ENCODE measurements at places on chromosomes 11 and 22.

DNA sequence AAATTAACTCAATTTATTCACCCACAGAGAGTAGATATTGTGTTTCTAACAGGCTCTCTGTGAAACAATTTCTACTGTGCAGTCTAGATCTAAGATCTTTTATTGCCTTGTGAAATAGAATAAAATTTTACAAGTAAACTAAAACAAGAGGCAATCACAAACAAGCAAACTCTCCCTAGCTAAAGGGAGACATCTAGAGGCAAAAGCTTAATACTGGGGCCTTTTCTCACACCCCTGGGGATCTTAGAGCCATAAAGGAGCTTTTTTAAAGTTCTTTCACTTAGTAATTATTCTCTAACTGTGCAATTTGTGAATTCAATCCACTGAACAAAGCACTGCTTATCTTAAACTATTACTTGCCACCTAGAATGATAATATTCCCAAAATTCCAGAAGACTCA lies 19.7 kb downstream of the ALG9 start:
- no peak for DNase-seq

DNA sequence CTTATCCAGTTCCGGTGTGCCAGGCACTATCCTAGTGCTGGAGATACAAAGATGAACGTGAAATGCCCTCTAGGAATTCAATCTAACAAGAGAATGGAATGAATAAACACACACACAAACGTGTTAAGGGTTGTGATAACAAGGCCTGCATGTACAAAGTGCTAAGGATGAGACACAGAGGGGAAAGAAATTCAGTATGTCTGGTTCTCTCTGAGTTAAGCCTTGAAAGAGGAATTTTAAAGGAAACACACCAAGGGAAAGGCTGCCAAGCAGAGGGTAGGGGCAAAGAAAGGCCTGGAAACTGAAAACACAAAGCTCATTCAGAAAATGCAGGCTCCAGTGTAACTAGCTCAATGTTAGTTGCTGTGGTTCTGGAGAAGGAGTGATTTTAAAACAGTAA lies 4.2 kb downstream of the CHKA start:
- DNase-seq: no peak

GRCh38 chr22:42926104-42926503 lies 69.0 kb upstream of the ARFGAP3 start:
- no peak for DNase-seq

DNA sequence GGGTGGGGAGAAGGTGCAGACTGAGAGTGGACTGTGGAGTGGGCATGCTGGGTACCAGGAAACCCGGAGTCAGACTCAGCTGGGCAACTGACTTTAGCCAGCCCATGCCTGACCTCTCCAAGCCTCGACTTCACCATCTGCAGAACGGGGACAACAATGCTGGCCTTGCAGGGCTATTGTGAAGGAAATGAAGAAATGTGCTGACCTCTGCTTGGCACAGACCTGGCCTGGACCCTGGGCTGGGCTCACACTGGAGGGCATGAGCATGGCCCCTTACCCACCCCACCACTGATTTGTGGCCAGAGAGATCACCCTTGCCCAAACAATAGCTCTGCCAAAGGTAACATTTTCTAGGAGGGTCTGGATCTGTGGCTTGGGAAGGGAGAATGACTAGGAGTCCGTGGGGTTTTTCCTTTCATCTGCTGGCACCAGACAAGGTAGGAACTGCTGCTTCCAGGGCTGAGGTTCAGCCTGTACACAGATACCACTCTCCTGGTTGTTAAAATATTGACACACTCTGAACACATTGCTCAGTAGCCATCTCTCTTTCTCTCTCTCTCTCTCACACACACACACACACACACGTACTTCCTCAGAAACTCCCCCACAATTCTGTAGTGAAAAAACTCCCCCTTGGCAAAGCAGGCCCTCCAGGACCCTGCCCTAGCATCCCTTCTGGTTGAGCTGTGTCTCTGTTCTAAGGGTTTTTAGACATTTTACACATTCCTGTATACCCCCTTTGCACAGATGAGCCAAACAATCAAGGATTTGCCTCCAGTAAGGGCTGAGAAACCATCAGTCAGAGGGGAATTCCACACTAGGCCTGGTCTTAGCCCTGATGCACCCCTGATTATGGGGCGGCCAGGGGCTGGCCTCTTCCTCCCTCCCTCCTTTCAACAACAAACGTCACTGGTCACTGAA lies 1.0 kb downstream of the MOGAT2 start:
- DNase-seq: no peak

DNA sequence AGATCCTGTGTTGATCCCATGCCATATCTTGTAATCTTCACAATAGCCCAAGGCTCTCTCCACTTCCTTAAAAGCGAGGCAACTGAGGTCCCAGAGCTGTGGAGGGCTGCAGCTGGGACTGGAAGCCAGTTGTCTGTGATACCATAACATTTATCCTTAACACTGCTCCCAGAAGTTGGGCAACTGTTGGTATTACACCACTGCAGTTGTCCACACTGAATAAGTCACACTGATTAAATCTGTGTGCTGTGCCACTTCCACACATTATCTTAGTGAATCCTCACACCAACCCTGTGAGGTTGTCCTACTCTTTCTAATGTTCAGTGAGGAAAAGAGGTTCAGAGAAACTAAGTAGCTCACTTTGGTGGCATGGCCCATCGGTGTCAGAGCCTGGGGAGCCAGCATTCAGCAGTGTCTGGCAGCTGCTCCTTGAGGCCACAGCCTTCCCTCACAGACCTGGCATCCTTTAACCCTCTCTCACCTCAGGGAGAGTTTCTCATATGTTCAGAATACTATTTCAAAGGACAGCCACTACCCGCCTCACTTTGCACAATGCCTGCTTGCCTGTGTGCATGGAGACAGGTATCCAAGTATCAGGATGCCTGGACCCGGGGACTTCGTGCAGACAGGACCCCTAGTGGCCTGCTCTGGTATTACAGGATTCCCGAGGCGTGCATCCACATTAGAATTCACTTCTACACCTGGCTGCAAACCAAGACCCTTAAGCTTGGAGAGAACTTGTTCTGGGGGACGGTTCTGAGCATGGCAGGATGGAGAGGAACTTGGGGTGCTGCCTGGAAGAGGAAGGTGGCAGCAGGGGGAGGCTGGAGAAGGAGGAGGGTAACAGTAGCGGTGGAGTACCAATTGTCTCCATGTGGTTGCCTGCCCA lies 221.9 kb upstream of the TBCEL start:
- peak; percentile 49 for DNase-seq

DNA sequence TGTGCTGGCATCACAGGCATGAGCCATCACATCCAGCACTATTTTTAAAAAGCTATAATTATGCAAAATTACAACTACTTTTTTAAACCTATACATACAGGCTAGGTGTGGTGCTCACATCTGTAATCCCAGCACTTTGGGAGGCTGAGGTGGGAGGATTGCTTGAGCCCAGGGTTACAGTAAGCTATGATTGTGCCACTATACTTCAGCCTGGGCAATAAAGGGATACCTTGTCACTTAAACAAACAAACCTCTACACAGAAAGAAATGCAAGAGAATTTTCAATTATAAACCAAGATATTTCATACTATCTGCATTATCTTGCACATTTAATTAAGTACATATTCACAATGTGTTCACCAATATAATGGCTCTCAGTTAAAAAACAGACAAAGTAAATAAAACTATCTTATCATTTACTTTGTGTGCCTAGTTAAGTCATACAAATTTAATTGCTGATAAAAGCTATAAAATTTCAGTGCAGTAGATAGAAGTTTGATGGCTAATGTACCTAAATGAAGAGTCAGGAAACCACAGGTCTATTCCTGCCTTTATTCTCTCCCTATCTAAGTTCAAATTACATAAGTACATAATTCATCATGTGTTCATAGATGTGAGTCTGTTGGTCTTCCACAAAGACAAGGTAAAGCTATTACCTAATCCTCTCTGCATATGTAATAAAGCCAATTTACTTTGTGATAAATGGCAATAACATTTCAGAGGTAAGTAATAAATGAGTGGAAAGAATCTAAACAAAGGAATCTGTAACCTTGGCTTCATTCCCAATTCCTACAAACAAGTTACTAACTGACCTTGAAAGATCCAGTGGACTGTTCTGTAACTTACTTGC lies 9.0 kb upstream of the RDX start:
- DNase-seq: no peak

GRCh38 chr11:70328556-70328955 lies 58.1 kb downstream of the PPFIA1 start:
- DNase-seq: no peak

DNA sequence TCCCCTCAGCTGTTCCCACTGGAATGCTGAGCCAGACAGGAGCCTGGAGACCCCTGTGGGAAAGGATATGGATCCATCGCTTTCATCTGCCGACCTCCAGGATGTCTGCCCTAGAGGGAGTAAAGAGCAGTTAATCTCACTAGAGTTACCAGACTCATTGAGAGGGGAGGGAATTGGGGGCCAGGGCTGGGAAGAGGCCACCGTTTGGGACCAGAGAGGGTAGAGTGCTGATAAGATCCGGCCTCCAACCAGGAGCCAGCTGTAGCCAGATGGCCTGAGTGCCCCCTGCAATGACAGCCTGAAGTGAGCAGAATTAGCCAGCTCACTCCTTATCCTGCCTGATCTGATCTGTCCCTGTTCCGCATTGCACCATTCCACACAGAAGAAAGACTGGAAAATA lies 3.7 kb upstream of the APLNR start:
- no peak for DNase-seq

DNA sequence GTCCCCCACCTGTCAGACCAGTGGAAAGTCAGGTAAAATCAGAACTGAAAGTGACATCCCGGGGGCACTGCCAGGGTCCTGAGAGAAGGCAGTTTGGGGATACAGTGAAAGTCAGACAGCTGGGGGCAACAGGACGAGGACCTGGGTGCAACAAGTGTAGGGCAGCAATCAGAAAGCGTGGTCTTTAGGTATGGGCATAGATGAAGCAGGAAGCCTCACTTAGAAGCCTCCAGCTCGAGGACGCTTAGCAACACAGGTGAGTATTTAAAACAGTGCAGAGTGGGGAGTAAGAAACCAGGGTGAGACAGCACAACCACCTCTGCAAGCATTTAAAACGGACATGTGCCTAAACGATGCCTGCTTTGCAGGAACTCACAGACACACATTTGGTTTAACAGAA lies 64.6 kb upstream of the POU2AF1 start:
- no peak for DNase-seq

- DNase-seq: no peak
Measured at GRCh38 chr11:66044757-66045156, 4.2 kb downstream of the GAL3ST3 start.

DNA sequence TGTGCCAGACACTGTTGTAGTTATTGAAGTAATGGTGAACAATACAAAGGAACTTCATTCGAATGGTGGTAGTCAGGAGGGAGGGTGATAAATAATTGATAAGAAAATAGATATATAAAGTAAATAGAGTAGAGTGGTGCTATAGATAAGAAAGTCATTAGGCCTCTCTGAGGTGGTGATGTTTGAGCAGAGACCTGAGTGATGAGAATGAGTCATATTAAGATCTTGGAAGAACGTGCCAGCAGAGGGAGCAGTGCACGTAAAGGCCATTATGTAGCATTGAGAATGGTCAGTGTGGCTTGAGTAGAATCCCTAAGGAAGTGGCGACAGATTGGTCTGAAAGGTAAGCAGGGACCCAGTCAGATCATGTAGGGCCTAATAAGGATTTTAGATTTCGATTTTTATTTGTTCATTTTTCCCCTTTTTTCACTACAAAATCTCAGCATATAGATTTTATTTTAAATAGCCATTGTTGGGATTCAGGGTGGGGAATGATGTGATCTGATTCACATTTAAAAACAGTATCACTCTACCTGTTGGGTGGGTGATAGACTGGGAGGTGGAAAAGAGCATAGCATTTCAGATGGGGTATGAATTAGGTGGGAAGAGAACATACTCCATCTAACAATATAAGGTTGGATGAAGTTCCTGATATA lies 44.7 kb downstream of the CCDC90B start:
- DNase-seq: peak; percentile 7

DNA sequence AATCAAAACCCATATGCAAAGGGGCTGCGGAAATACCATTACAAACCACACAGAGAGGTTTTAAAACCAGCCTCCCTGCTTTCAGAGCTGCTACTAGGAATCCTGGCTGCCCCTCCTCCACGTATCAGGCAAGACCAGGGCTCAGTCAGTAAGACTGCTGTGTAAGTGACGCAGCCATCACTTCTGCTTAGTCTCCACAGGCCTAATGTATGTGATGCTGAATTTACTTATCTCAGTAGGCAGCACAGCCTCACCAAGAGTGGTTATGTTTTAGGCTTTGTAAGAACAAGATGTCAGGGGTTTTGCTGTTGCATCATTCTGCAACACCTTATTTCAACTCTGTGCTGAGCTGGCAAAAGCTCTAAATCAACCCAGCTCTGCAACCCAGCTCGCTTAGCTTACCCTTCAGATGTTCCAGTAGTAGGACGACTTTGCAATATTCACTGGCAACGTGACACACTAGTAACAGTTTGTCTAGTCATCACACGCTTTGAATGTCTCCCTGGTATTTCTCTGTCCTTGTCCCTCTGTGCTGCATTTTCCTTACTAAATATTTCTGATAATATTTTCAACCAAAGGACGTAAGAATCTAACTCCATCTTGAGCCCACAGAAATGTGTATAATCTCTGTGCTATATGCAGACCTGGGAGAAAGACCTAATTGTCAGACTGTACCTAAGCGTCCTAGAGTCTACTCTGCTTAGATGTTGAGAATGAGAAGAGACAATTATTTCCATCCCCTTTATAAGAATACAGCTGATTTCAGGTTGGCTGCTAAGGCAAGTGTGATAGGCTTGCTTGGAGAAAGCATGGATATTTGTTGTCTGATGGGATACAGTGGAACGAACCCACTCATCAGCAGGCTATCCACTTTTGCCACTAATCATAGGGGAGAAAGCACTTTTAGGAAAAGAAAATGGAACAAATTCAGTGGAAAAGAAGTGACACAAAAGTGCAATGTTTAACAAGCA lies 72.2 kb downstream of the LARGE2 start:
- no peak for DNase-seq

DNA sequence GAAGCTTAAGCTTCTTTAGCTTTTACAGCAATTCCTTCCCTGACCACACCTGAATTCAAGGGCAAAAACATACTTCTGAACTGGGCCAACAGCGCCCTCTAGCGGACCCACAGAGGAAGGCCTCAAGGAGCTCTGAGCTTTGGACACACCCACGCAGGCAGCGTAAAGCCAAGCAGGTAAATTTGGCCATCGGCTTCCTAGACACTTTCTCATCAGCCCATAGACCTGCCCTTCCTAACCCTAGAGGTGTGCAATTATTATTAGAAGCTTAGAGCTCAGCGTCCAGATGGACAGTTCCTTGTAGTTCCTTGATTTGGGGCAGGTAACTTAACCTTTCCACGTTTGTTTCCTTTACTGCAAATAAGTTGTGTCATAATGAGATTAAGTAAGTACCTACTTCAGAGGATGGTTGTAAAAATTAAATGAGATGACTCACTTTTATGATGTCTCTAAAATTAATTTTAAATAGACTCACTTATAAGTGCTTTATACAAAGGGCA lies 25.7 kb upstream of the HMGXB4 start:
- DNase-seq: peak; percentile 76

- no peak for DNase-seq
Measured at GRCh38 chr11:115612046-115612730, 108.0 kb upstream of the CADM1 start.

DNA sequence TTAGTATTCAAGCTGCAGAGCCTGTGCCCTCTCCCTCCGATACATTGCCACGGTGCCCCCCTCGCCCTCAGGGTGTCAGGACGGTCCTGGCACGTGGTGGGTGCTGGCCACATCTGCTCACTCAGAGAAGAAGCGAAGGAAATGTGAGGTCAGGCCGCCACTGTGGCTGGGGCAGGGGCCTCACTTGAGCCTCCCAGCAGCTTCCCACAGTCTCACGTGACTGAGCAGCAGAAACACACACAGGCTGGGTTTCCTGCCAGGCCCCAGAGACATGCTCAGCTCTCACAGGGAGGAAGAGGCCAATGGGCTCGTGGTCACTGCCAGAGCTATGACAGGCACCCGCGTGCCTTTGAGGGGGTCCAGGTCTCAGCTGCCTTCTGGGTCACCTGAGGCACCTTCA lies 37.9 kb upstream of the PRR5 start:
- DNase-seq: peak; percentile 26

Measured in stimulated activated CD4-positive, alpha-beta T cell treated with anti-CD3 and anti-CD28 coated beads, Interleukin-4, amount 100 ng/mL, for 1 hour (primary cell).